ENCODE measurements at places on chromosomes 3 and 15.

GRCh38 chr3:131705558-131706051, 202.8 kb upstream of the MRPL3 start:
- no peak for DNase-seq

DNA sequence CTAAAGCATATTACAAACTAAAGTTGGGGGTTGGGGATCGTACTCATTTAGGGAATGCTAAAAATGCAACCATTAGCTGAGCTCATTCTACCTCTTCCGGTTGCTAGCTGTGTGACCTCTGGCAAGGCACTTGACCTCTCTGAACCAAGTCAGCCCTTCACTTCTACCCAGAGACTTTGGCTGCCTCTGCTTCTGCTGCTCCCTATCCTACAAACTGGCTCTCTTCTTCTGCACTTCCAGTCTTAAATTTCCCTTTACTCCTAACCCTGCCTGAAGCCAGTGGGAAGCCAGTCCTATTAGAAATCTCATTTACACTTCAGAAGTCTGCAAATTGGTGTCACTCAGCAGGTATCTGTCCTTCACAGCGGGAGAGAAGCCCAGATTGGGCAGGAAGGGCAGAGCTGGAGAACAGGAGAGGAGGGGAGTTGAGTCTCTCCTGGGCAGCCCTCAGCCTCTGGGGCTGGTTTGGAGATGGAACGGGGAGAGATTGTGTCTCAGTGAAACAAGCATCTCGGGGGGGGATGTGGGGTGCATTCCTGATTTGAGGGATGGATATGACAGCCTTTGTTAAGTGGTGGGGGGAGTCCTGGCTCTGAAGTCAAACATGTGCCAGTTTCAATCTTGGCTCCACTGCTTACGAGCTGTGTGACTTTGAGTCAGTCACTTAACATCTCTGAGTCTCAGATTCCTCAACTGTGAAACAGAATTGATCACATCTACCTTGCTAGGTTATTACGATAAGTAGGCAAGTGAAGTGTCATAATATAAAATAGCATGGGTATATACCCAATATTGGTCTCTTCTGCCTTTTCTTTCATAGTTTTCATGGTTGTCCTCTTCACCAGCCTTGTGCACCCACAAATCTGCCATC, 7.8 kb upstream of the AEN start:
- DNase-seq: no peak

- DNase-seq: no peak
Measured at GRCh38 chr15:95129574-95129973, 898.2 kb downstream of the MCTP2 start.

DNA sequence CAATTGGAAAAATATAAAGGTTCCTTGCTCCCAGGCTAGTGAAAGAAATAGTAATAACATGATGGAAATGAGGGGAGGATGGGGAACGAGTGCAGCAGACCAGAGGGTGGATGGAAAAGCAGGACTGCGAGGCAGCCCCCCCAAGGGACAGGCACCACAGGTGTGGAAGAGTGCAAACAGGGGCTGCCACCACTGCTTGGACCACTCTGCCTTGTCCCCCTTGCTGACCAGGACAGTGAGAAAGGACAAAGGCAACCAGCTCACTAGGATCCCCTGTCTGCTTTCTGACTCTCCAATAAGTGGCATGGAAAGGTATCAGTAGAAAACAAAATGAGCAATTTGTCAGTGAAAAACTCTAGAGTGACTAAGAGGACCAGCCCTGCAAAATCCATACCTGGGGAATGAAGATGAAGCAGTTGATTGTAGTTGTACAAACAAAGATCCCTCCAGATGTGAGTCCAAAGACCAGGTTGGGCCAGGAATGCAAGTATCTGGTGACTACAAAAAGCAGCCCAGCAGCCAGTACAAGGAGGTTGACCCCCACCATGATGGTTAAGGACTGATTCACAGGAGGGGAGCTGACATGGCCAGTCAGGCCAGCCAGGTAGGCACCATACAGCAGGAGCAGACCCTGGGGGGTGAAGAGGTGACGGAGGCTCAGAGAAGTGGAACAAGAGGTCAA, 86.6 kb upstream of the GSK3B start:
- no peak for DNase-seq

DNA sequence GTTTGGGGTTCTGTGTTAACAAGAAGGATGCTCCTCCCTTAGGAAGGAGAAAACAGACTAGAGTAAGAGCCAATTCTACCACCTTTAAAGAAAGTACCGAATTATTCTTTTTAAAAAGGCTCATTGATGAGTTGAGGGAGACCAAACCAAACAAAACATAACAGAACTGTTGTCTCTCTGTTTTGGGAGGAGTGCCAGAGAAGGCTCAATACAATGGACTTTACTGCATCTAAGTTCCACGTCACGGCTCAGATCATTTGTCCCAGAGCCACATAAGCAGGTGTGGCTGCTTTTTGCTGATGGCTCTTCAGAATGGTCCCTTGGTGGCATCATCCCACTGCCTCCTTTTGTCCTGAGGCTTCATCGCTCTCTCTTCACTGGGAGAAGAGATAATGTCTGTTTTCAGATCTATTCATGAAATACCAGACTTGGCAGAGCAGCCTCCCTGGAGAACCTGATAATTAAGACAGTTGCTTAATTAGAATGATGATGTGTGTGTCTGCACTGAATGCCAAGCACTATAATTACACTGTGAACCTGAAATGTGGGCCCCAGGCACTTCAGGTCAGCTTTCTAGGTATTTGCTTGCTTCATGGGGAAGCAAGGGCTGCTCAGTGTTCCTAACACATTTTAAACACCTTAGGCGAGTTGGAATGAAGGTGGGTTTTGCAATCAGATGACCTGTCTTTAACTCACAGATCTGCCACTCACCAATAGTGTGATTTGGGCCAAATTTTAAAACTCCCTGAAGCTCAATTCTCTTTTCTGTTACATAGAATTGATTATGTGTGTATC, 335.2 kb upstream of the MCTP2 start:
- DNase-seq: no peak

- DNase-seq: no peak
Measured at GRCh38 chr3:72129501-72130094, 344.6 kb upstream of the PROK2 start.

All from GM13977 (cell line).